Ammon's horn (tissue), 1 donor: ENCODE measurements at places on chromosomes 1 and 21.

DNA sequence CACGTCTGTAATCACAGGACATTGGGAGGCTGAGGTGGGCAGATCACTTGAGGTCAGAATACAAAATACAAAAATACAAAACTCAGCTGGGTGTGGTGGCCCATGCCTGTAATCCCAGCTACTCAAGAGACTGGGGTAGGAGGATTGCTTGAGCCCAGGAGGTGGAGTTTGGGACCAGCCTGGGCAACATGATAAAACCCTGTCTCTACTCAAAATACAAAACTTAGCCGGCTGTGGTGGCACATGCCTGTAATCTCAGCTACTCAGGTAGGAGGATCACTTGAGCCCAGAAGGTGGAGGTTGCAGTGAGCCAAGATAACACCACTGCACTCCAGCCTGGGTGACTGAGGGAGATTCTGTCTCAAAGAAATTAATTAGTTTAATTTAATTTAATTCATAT lies 6.5 kb upstream of the ITLN1 start:
- no peak for DNase-seq

- DNase-seq: peak; percentile 22
Observed at GRCh38 chr21:33067043-33067442, 2.9 kb upstream of the OLIG1 start.

GRCh38 chr1:93979718-93980319 lies 70.6 kb upstream of the GCLM start:
- peak; percentile 45 for DNase-seq

- DNase-seq: peak; percentile 48
Observed at GRCh38 chr1:15851210-15852035, 3.9 kb downstream of the SPEN start.

GRCh38 chr1:165468253-165468652 lies 23.3 kb upstream of the RXRG start:
- no peak for DNase-seq

GRCh38 chr1:166258017-166258416 lies 91.2 kb upstream of the FAM78B start:
- no peak for DNase-seq

DNA sequence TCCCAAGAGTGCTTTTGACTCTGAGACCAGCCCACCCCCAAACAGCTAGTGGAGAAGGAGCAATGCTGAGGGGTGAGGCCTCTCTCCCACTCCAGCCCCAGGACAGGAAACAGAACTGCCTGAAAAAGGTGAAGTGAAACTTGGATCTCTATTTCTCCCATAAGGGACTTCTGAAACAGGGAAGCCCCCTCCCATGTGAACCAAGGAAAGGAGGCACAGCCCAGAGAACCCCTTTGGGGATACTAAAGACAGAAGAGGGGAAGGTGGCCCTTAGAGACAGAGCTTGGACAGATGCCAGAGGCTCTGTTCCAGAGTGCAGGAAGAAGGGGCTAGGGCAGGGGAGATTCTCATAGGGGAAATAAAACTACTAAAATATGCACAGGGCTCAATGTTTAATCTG lies 2.9 kb downstream of the TNFAIP8L2 start:
- no peak for DNase-seq

DNA sequence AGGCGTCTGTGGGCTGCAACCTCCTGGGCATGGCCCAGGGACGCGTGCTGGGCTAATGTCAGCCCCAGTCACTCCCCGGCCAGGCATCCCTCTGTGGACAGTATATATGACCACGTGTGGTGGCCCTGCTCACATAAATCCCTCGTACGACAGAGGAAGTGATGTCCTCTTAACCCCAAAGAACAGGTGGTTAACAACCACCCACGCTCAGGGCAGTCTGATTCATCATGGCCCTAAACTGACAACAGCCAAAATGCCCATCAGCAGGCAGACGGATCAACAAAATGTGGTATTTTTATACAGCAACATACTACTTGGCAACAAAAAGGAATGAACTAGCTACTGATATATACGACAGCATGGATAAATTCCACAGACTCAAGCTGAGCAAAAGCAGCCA lies 51.0 kb downstream of the ECE1 start:
- DNase-seq: no peak
